Peyer's patch (tissue), 4 donors: ENCODE measurements at places on chromosomes 6 and 20.

DNA sequence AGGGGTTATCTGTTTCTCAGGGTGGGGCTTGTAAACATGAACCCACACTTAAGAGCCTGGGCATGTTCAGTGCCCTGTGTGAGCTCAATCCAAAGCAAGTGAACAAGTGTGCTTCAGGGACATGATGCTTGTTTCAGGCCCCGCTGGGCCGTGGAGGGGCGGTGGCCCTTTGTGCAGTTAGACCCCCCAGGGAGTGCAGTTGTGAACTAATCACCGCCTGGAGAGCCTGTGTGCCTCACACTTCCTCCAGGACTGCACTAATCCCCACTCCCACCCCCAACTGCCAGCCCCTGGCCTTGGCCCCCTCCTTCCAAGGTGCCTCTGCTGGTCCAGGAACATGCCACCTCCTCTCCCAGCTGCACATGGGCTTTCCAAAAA is 58.1 kb downstream of the RREB1 start:
- peaks cover 18% of the 10 kb centered on the region for H3K4me1 ChIP-seq
- H3K27me3 ChIP-seq = no peaks in the 10 kb centered on the region
- peak overlapping the region; percentile 68 for H3K27ac ChIP-seq
- no peak overlapping the region for H3K4me3 ChIP-seq
- no peak for DNase-seq
- H3K36me3 ChIP-seq = no peaks in the 10 kb centered on the region

DNA sequence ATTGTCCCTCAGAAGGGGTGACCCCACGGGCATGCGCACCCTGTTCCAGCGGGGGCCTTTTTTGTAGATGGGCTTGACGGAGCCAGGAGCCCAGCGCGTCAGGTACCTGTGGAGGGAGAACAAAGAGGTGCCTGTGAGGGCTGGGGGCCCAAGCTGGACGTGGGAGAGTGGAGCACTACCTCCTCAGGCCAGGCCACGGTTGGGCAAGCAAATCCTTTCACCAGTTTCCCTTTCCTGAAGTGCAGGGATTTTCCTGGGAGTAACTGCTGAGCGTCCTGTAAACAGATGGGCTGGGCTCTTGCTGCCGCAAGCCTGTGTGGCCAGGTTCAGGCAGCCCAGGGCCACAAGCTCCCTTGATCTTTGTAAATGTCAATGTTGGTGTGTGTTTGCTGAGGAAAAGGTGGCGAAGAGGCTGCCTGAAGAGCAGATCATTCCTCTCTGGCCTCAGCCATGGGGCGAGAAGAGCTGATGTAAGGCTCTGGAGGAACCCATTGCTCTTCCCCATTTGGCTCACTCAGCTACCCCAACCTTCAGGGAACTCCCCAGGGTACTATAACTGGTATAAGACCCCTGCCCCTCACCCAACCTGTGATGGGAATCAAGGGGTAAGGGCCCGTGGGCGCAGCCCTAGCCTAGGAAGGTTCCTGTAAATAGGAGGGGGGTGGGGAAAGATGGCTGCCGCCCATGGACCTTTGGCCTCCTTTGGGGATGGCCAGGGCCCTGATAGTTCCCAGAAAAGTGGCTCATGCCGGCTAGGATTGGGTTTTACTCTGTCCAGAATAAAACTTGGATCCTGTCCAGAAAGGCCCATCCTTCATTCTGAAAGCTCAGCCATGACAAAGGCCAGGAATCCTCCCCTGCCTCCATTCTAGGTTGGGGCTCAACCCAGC is 15.5 kb downstream of the MRPS18A start:
- peaks cover 63% of the 10 kb centered on the region for H3K36me3 ChIP-seq
- no peak overlapping the region for H3K4me3 ChIP-seq
- DNase-seq = no peak
- H3K27me3 ChIP-seq = no peaks in the 10 kb centered on the region
- no peak overlapping the region for H3K27ac ChIP-seq
- peaks cover 7% of the 10 kb centered on the region for H3K4me1 ChIP-seq

- peak; percentile 72 for DNase-seq
- H3K4me1 ChIP-seq = peaks cover 47% of the 10 kb centered on the region
- H3K27ac ChIP-seq = no peak overlapping the region
- no peaks in the 10 kb centered on the region for H3K36me3 ChIP-seq
- no peaks in the 10 kb centered on the region for H3K27me3 ChIP-seq
Measured at GRCh38 chr20:33791959-33792597, 19.1 kb upstream of the CHMP4B start.

GRCh38 chr6:2848851-2849250 is 7.2 kb upstream of the SERPINB1 start:
- H3K27me3 ChIP-seq = no peaks in the 10 kb centered on the region
- no peaks in the 10 kb centered on the region for H3K4me1 ChIP-seq
- DNase-seq = peak; percentile 53
- H3K36me3 ChIP-seq = no peaks in the 10 kb centered on the region

DNA sequence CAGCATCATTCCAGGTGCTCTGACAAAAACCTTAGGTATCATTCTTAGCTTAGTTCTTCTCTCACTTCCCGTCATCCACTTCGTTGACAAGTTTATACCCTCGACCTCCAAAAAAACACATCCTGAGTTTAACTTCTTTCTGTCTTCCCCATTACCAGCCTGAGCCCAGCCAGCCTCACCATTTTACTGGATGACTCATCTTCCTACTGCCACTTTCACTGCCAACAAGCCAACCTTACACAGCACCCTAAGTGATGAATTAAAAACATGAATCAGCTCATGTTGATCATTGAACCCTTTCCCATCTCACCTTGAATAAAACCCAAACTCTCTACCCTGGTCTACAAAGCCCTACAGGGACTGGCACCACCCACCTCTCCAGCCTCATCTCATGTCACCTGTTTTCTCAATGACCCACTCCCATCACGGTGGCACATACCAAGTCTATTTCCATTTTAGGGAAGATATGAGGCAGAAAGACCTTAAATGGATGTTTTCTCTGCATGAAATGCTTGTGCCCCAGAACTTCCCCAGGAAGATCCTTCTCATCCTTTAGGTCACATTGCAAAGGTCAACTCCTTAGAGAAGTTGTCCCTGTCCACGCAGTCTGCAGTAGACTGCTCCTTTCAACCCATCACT is 9.9 kb upstream of the UST start:
- no peaks in the 10 kb centered on the region for H3K27me3 ChIP-seq
- H3K36me3 ChIP-seq = no peaks in the 10 kb centered on the region
- no peak for DNase-seq
- no peaks in the 10 kb centered on the region for H3K4me1 ChIP-seq

DNA sequence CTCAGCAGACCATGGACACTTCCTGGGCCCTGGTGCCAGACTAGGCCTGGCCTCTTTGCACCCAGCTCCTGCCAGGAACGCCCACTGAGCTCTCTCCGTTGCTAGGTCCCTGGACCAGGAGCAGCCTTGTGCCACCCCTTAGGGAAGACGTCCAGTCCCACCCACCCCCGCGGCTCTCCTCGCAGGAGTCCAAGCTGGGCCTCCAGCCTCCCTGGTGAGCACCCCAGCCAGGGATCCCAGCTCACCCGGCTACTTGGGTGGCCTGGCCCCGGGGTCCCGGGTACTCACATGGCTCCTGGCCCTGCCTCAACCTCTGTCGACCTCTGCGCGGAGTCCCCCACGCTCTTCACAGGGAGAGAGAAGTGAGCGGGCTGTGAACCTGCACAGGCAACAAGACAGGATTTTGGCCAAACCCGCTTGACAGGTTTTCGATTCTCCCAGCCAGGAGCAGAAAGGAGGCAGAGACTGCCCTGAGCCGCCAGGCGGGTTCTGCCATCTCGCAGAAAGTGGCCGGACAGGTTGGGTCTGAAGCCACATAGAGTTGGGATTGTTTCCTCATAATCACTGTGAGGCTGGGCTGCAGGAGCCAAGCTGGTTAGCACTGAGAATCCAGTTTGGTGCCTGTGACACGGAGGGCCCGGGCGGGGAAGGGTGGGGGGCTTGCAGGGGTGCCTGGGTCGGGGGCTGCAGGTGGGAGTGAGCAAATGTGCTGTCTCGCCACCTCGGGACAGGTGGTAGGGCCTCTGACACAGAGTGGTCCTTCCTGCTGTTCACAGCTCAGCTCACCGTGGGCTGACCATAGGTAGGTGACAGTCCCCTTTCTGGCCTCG is at the start of gene RBBP8NL:
Gene RBBP8NL (minus strand): TSS at position 368 of the 830 bp plus-strand sequence. CDS start 7,892 bp downstream, outside the sequence.
- peaks cover 38% of the 10 kb centered on the region for H3K4me1 ChIP-seq
- H3K36me3 ChIP-seq = no peaks in the 10 kb centered on the region
- DNase-seq = peak; percentile 81
- H3K27ac ChIP-seq = no peak within 1 kb of the TSS
- no peaks in the 10 kb centered on the region for H3K27me3 ChIP-seq

DNA sequence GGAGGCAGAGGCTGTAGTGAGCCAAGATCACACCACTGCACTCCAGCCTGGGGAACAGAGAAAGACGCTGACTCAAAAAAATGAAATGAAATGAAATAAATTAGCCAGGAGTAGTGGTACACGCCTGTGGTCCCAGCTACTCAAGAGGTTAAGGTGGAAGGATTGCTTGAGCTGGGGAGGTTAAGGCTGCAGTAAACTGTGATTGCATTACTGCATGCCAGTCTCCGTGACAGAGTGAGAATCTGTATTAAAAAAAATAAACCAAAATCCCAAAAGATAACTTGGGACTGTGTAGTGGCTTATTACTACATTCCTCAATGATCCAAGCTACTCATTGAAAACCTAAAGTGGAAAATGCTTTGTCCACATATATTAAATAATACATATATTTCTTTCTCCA is 87.0 kb downstream of the SGK1 start:
- H3K4me1 ChIP-seq = no peaks in the 10 kb centered on the region
- no peaks in the 10 kb centered on the region for H3K27me3 ChIP-seq
- DNase-seq = no peak
- no peak overlapping the region for H3K4me3 ChIP-seq
- no peak overlapping the region for H3K27ac ChIP-seq
- H3K36me3 ChIP-seq = no peaks in the 10 kb centered on the region

DNA sequence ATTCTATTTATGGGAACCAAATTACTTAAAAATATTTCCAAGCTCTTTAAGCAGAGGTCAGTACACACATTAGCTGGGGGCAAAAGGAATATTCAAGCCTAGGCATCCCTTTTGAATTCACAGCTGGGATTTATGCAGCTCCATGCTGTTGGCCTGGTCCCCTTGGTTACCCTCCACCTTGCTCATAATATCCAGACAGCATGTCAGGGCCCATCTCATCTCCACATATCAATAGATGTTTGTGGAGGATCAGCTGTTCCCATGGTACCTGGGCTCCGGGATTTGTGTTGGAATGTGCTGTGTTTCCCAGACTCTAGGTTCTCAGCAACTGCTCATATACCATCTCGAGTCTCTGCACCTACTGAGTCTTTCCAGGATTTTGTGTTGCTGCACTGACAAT is 534.8 kb downstream of the BMP2 start:
- no peak overlapping the region for H3K4me3 ChIP-seq
- H3K36me3 ChIP-seq = no peaks in the 10 kb centered on the region
- H3K27ac ChIP-seq = no peak overlapping the region
- DNase-seq = no peak
- no peaks in the 10 kb centered on the region for H3K27me3 ChIP-seq

DNA sequence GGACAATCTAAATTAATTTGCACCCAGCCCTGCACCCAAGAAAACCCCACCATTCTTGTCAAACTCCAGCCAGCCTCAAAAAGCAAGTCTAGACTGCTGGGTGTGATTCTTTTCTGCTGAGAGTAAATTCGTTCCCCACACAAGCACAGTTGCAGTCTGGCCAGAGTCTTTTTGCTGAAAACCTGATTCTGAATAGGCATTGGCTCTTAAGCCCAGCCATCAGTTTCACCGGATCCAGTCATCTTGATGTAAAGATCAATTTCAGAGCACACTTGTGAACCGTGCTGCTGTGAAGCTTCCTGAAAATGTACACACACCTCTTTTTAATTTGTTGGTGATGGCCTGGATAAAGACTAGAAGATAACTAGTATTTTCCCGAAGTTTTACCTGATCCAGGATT is 159.4 kb upstream of the GGTLC1 start:
- no peaks in the 10 kb centered on the region for H3K36me3 ChIP-seq
- no peak overlapping the region for H3K27ac ChIP-seq
- no peak overlapping the region for H3K4me3 ChIP-seq

GRCh38 chr6:11909696-11910132 is 102.4 kb upstream of the HIVEP1 start:
- no peaks in the 10 kb centered on the region for H3K36me3 ChIP-seq
- H3K4me3 ChIP-seq = no peak overlapping the region
- H3K4me1 ChIP-seq = no peaks in the 10 kb centered on the region
- H3K27me3 ChIP-seq = no peaks in the 10 kb centered on the region
- no peak for DNase-seq

DNA sequence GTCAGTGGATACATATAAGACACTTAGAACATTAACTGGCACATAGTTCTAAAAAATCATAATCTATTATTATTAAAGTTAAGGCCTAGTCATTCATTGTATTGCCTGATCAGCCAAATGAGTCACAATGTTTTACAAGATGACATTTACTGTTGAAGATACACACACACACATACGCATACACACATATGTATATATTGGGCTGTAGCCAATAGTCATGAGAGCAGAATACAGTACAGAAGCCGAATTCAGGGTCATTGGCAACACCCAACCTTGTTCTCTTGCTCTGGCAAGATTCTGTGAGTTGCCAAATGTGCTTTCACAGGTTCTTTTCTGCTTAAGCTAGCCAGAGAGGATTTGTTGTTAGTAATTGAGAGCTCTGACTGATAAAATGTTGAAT is 922.8 kb upstream of the MAP3K7 start:
- no peak overlapping the region for H3K4me3 ChIP-seq
- H3K36me3 ChIP-seq = no peaks in the 10 kb centered on the region
- no peak for DNase-seq
- H3K27ac ChIP-seq = no peak overlapping the region
- H3K27me3 ChIP-seq = no peaks in the 10 kb centered on the region

- no peaks in the 10 kb centered on the region for H3K4me1 ChIP-seq
- no peaks in the 10 kb centered on the region for H3K27me3 ChIP-seq
- H3K27ac ChIP-seq = no peak overlapping the region
- no peak for DNase-seq
- no peaks in the 10 kb centered on the region for H3K36me3 ChIP-seq
- no peak overlapping the region for H3K4me3 ChIP-seq
Measured at GRCh38 chr6:152160346-152160745, 352.9 kb downstream of the ESR1 start.

- no peaks in the 10 kb centered on the region for H3K27me3 ChIP-seq
- no peaks in the 10 kb centered on the region for H3K36me3 ChIP-seq
- no peaks in the 10 kb centered on the region for H3K4me1 ChIP-seq
- H3K4me3 ChIP-seq = no peak overlapping the region
- no peak for DNase-seq
Measured at GRCh38 chr6:39041072-39041471, 7.5 kb upstream of the GLP1R start.

GRCh38 chr6:159023893-159024292 is 20.9 kb downstream of the TAGAP start:
- no peak overlapping the region for H3K27ac ChIP-seq
- no peak for DNase-seq
- no peaks in the 10 kb centered on the region for H3K36me3 ChIP-seq
- H3K4me3 ChIP-seq = no peak overlapping the region
